OCI-LY7 (cell line): ENCODE measurements at places on chromosomes 5 and 9.

GRCh38 chr9:124437086-124437485, 13.2 kb upstream of the ADGRD2 start:
- DNase-seq = no peak

- no peak for DNase-seq
These were observed 29.2 kb downstream of the HOMER1 start for GRCh38 chr5:79484731-79485130.

DNA sequence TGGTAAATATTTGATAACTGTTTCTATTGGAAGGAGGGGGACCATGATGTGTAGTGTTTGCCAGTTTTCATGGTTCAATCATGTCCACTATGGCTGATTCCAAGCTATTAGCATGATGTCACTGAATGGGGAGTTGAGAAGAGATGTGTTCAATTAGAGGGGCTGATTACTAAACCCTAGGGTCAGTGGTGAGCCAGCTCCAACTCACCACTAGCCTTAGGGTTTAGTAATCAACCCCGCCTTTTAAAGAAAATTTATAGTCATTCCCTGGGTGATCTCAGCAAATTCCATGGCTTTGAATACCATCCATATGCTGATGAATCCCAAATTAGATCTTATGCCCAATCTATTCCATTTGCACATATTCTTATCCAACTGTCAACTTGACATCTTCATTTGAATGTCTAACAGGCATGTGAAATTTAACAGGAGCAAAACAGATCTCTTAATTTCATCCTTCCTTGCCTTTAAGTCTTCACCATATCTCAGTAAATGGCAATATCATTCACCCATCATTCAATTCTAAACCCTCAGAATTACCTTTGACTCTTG, 98.8 kb downstream of the GCNT1 start:
- DNase-seq = no peak

- DNase-seq = no peak
These were observed 6.1 kb downstream of the IRX4 start for GRCh38 chr5:1876660-1877064.

DNA sequence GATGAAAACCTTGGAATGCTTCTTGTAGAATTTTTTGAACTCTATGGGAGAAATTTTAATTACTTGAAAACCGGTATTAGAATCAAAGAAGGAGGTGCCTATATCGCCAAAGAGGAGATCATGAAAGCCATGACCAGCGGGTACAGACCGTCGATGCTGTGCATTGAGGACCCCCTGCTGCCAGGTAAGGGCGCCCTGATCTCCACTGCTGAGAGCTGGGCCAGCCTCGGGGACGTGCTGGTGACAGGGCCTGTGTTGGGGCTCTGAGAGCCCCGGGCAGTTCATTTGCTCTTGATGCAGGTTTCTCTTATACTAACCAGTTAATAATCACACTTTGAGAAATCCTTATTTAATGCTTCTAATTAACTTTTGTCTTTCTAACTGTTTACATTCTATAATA, 33.0 kb downstream of the TENT4A start:
- DNase-seq = no peak

GRCh38 chr9:106887066-106887465, 24.1 kb downstream of the ZNF462 start:
- DNase-seq = no peak

DNA sequence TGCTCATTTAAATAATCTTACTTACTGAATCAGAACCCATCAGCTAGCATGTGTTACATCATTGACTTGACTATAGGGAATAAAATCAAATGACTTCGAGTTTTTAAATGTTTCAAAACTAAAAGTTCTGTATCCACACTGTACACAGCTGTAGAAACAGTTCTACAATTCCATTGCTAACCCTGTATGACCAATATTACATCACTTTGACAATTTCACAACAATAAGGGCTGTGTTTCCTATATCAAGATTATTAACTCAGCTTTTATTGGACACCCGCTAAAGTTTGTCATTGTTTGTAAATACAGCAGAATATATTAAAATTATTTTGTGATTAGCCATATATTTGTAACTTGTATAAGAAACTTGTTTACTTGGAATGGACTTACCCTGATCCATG, 540.8 kb downstream of the PRELID2 start:
- no peak for DNase-seq

- no peak for DNase-seq
These were observed 1026.3 kb downstream of the TAF11L14 start for GRCh38 chr5:18660511-18660910.

DNA sequence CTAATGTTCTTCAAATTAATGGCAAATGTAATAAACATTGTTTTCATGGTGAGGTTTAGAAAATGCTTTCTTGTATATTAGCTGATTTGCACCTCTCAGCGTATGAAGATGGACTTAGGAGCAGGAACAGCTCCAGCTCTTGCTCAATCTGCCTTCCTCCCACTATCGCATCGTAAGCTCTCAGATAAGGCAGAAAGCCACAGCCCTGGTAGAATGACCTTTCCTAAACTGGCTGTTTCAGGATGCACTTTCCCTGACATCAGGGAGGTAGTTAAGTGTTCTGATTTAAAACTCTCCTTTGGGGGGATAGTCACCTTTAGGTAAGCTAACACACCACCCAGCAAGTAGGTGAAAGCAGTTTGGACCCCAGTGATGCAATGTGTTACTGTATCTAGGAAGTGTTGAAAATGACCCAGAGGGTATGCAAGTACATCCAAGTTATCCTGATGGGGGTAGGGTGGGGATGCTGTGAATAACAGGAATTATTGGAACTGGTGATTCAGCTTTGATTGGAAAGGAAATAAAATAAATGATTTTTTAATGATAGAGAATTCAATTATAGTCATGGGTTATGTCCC, 72.3 kb downstream of the LMNB1 start:
- no peak for DNase-seq

DNA sequence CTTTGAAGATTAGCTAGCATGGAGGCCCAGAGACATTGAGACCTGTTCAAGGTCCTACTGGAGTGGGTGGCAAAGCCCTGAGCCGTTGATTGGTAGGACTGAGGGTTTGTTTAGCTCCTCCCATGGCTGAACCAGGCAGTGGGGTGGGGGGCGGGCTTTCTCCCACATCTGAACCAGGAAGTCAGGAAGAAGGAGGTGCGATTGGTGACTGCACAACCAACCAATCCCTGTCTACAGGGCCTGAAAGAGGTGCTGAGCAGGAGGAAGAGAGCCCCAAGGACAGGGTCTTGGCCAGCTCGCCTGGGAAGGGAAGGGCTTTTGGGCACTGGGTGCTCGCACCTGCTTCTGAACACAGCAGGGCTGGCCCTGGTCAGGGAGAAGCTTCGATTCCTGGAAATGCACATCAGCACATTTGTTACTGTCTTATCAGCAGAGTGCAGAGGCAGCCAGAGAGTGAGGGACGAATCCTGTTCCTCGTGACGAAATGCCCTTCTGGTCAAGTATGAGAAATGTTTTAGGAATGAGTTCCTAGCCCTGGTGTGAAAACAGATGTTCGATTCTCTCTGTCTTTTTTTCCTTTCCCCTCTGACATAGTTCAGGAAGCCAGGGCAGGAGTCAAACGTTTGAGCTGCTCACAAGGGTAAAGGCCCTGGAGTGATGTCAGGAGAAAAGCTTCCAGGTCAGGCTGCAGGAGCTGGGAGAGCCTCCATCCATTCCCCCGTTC, 294.8 kb upstream of the KLF4 start:
- no peak for DNase-seq

- no peak for DNase-seq
These were observed 256.2 kb downstream of the ARHGAP26 start for GRCh38 chr5:143026380-143026779.

DNA sequence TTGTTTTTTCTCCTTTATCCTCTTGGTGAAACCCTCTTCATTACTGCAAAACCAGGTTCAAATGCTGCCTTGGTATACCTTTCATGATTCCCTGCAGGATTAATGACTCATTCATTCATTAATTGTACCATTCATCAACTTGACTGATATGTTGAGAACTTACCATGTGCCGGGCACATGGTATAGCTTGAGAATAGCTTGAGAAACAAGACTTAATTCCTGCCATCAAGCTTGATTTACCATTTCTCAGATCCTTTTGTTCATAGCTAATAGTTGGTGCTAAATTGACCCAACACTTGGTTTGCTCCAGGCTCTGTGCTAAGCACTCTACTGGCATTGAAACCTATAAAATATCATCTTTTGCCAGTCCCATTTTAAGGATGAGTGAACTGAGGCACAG, 165.7 kb downstream of the YIPF5 start:
- no peak for DNase-seq

- no peak for DNase-seq
These were observed 82.8 kb downstream of the DCP2 start for GRCh38 chr5:113059232-113060040.

GRCh38 chr5:14838396-14839319, 32.9 kb downstream of the ANKH start:
- no peak for DNase-seq

DNA sequence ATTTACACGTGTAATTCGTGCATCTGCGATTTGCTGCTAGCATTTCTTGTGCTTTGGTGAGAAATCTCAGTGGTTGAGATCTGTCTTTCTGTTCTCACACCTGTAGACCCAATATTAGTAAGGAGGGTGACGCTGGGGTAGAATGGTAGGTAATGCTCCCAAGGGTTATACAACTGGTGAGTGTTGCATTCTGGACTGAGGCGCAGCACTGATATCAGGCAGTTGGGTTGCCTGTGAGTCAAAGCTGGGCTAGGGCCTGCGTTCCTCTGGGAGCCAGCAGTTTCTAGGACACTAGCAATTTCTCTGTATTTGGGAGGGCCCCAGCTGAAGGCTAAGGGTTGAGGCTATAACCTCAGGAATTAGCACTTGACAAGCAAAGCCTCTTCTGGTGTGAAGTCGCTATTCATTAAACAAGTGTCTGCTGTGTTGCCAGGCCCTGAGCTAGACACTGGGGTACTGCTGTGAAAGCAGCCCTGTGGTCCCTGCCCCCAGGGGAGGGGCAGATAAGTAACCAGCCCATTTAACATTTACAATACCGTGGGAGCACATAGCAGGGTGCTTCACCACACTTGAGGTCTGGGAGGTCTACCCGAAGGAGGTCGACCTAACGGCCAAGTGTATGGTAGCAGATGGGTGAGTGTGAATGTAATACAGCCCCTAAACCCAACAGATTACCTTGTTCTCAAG, 28.7 kb downstream of the LARP1 start:
- no peak for DNase-seq

GRCh38 chr5:108081707-108082106, 300.2 kb downstream of the FBXL17 start:
- no peak for DNase-seq

GRCh38 chr9:133460405-133461175, 812 bp downstream of the CACFD1 start:
- peak; percentile 91 for DNase-seq

DNA sequence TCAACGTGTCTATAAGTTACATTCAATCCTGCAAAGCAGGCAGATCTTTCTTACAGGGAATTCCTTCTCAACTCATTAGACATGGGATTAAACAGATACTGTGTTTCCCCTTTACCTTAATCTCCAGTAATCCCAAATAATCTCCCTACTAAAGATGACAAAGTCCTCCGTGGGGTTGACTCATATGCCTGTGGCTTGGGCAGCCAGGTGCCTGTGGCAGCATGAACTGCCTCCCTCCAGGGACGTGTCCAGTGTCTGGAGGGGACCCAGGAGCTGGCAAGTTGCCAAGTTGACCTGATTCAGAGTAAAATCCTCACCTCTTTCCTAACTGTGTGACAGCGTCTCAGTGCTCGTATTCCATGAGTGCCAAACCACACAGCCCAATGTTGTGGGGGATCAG, 94.6 kb upstream of the PTCH1 start:
- DNase-seq = no peak

GRCh38 chr5:57776035-57776434, 293.4 kb upstream of the ACTBL2 start:
- no peak for DNase-seq

DNA sequence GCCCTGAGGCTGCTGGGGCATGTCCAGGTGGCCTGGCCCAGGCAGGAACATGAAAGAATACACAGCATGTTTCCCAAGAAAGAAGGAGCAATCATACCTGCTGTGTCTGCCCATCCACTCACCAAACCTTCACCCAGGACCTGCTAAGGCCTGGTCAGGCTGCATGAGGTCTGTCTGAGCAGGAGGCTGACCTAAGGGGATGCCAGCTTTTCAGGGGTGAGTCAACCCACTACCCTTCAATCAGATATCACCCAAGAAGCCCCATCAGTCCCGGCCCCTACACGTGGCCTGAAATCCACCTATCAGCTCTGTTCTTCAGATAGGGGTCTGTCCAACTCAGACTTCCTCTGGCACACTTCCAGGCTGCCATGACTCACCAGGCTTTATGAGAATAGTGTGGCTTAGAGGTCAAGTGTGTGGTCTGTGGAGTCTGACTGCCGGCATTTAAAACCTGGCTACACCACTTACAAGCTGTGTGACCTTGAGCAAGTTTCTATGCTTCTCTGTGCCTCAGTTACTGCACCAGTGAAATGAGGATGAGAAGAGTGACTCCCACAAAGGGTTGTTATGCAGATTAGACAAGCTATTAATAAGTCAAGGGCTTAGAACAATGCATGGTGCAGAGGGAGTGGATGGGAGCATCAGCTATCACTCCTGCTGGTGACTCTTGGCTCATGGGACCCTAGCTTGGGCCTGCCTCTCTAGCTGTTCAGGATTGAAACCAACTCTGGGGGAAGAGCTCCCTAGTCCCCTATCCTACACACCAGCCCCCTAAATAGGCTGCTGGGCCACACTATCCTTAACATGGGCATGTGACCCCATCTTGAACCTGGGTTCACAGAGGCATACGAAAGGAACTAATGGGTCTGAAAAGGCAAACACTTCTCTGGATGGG, 130.3 kb downstream of the PAX5 start:
- no peak for DNase-seq

DNA sequence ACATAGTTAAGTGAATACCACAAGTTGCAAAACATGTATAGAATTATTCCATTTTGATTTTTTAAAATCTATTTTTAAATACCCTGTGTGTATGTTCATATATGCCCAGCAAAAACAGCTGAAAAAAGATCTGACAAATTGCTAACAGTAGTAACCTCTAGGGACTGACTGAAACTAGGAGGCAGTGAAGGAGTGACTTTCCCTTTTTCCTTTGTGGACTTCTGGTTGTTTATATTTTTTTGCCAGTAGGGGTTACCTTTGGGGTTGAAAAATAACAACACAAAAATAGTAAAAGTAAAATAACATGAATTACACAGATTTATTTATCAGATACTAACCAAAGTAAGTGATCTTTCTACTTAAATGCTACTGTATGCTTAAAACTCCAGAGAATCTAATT, 2.9 kb downstream of the MEGF9 start:
- no peak for DNase-seq

- no peak for DNase-seq
These were observed 7.1 kb upstream of the IL17B start for GRCh38 chr5:149386166-149386565.

DNA sequence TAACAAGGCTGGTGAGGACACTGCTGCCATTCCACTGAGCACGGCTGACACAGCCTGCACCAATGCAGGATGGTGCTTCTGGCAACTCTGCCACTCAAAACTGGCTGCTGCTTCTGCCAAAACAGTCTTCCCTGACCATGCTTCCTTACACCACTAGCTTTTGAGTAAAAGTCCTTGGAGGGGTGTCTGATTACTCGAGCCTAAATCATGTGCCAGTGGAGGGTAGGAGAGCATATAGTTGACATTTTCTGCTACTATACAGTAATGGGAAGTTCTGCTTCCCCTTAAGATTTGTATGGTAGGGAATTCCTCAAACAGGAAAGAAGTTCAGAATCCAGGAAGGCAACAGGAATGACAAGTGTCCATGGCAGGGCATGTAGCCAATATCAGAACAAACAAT, 12.2 kb upstream of the PJA2 start:
- DNase-seq = no peak

- no peak for DNase-seq
These were observed 86.2 kb downstream of the TTC39B start for GRCh38 chr9:15220658-15221318.

- DNase-seq = no peak
These were observed 551 bp downstream of the PCDHB6 start for GRCh38 chr5:141150224-141150992.

GRCh38 chr9:135376511-135377265, 102.9 kb upstream of the PPP1R26 start:
- DNase-seq = no peak
